Cardiac septum (tissue), 1 donor: ENCODE measurements at places on chromosomes 6 and 20.

DNA sequence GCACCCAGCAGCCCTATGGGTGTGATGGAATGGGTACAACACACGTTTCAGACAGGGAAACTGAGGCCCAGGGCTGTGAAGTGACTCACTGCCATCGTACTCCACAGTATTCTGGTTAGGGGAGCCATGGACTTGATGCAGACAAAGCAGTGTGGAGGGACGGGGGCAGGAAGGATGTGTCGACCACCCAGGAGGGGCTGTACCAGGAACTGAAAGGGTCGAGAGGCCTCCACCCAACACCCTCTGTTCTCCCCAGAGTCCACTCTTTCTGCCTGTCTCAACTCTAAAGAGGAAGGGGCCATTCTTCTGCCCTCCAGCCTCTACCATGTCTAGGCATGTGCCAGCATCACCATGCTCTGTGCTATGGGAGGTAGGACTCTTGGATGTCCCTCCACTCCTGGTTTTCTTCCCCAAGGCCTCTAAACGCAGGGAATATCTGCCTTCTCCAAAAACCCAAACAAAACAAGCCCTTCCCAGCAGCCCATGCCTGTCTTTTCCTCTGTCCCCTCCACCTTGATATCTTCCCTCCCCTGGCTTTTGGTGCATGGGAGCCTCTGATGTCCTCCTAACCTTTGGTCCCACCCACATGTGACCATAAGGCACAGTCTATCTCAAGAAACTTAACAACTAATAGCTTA is 7.4 kb downstream of the SLC22A1 start:
- peak; percentile 31 for DNase-seq

- no peak for DNase-seq
Measured at GRCh38 chr6:29626948-29627754, 5.8 kb downstream of the GABBR1 start.

GRCh38 chr6:137722749-137723272 is 144.2 kb upstream of the TNFAIP3 start:
- no peak for DNase-seq

GRCh38 chr6:146770275-146770964 is 171.6 kb downstream of the ADGB start:
- no peak for DNase-seq

- DNase-seq = no peak
Measured at GRCh38 chr6:122372647-122373046, 26.8 kb upstream of the HSF2 start.

- DNase-seq = peak; percentile 96
Measured at GRCh38 chr6:81752921-81753710, 635 bp upstream of the TENT5A start.

- no peak for DNase-seq
Measured at GRCh38 chr6:85192186-85192585, 257.7 kb upstream of the NT5E start.

- DNase-seq = no peak
Measured at GRCh38 chr6:107280791-107281190, 165.5 kb upstream of the BEND3 start.

- no peak for DNase-seq
Measured at GRCh38 chr6:169935348-169935718, 183.9 kb downstream of the ERMARD start.

DNA sequence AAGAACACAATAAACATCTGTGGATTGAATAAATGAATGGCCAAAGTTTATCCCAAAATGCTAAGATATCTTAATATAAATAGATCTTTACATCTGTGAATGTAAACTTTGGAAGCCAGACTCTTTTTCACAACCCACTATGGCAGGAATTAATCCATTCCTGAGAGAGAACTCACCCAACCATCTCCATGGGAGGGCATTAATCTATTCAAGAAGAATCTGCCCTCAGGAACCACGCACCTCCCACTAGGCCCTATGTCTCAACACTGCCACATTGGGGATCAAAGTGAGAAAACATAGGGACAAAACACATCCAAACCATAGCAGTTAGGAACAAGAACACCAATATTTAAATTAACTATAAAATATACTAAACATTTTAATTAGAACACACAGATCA is 3.4 kb downstream of the UBE3D start:
- DNase-seq = no peak

DNA sequence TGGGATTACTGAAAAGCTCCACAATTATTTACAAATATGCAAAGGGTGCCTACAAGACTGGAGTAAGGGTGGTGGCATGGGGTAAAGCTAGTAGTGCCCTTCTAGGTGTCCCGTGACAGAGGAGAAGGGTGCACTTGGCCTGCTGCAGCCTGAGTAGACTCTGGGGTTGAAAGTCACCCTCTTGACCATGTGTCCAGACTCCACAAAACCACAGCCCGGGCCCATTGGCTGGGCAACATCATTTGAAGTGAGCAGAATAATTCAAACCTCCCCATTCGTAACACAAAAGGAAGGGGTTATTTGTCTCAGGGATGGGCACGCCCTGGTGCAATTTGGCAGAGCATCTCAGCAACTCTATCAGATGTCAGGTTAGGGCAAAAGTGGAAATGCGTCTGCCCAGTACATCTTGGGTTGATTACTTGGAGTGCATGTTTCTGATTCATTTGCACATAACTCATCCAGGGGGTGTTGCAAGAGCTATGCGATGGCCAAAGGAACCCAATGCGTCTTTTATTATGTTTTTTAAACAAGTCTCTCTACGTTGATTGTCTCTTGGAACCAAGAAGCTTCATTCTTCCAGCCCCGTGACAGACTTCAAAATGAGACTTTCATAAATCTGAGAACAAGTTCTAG is 56.7 kb downstream of the ISM1 start:
- no peak for DNase-seq

DNA sequence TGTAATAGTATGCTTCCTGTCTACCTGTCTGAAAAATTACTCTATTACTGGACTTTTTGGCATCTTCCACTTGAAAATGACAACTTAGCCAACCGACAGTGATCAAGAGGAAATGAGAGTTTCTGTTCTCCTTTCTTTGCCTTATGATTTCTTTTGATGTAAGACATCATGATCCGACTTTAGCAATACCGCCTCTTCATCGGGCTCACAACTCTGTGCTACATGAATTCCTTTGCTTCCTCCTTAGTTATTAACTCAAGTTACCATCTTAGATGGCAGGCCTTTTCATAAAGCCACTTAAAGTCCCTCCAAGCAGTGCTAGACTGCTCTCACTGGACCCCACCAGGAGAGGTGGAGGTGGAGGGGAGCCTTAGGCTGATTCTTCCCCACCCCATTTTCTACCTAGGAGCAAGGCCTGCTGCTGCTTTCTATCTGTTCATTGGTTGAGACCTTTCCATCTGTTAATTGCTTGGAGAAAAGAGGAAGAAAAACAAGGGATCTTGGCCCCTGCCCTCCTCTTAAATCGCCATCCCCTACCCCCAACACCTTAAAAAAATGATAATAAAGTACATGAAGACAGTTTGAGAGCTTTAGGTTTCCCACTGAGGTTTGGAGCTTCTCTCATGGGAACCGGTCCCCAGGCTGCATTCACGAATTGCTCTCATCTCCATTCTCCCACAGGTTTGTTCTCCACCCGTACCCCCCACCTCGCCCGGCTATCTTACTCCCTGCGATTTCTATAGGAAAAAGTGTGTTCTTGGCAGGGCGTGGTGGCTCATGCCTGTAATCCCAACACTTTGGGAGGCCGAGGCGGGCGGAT is 21.6 kb upstream of the MCM3 start:
- DNase-seq = no peak

DNA sequence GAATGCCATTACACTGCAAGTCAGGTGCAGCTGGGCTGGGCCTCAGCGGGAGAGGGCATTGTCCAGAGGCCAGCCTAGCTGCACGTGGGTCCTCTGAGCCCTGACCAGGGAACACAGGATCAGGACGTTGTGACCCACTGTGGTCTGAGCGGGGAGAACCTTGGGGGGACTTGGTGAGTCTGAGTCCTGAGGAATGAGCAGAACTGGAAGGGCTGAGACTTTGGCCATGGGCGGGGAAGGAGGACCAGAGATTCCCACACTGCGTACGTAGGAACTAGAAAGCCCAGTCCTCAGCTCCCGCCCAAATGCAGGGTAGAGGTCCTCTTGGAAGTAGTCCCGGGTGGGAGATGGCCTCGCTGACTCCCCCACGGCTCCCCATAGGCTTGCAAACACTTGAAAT is 42.5 kb downstream of the GABRR2 start:
- no peak for DNase-seq

DNA sequence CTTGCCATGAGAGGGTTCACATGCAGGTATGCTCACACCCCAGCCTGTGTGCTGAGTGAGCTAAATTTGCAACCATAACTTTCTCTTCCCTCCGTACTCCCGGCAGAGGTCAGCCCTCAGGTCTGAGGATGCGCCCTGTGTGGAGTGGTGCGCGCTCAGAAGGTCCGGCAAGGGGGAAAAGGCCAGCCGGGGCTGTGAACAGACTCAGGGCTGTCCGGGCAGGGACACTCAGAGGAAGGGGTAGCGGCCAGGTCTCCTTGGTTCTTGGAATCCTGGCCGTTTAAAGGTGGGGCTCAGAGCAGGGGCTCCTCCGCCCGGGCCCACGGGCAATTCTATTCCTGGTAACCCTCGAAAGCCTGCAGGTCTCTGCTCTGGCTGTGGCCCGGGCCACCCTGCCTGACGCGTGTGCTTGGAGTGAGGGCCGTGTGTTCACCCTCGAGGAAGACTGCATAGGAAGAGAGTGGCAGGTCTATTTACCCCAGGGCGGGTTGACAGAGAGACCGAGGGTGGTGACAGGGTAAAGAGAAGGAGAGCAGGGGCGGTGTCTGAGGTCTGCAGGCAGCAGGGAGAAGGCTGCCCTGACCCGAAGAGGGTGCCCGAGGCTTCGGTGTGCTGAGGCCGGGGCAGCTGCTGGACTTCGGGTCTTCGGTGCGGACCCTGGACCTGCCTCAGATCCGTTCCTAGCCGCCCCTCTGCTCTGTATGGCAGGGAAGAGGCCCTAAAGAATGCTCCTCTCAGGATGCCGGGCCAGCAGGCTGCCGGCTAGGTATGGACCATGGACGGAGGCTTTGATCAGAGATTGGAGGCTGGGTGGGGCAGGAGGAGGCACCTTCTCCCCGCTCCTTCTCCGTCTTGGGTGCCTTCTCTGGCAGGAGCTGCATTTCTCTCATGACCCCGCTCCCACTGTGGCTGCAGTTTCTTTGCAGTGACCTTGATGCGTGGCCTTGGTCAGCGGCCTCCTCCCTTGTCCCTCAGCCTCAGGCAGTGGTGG is 131.1 kb upstream of the ARMC2 start:
- no peak for DNase-seq

DNA sequence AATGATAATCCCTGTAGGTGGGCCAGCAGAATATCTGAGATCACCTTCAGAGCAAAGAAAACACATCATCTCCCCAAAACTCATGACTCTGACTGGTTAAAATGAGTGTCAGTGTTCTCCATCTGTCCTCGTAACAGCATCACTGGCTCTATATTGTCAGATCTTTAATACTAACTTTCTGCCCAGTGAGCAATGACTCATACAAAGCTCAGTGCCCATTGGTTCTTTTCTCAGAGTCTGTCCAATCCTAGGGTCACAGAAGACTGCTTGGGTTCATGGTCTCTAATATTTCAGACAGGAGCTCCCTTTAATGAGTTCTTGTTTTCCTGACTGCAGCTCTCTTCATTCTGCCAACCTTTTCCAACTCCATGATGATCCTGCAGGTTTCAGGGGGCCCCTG is 36.4 kb downstream of the HLA-DPB1 start:
- no peak for DNase-seq

GRCh38 chr6:3526962-3527650 is 70.3 kb upstream of the SLC22A23 start:
- DNase-seq = no peak

- DNase-seq = no peak
Measured at GRCh38 chr6:41724228-41724580, 11.2 kb downstream of the TFEB start.

GRCh38 chr6:149045404-149045803 is 272.1 kb upstream of the TAB2 start:
- no peak for DNase-seq

GRCh38 chr20:703006-703405 is 27.4 kb upstream of the SCRT2 start:
- DNase-seq = no peak

GRCh38 chr6:149138699-149139294 is 178.7 kb upstream of the TAB2 start:
- no peak for DNase-seq

- DNase-seq = no peak
Measured at GRCh38 chr6:139051396-139052060, 23.0 kb downstream of the ABRACL start.

- no peak for DNase-seq
Measured at GRCh38 chr20:33267701-33268100, 15.3 kb upstream of the BPIFB1 start.

GRCh38 chr6:154261688-154262397 is 94.8 kb downstream of the IPCEF1 start:
- no peak for DNase-seq

- DNase-seq = no peak
Measured at GRCh38 chr6:6970851-6971250, 136.9 kb upstream of the RREB1 start.

- DNase-seq = no peak
Measured at GRCh38 chr6:149013586-149014344, 266.9 kb downstream of the UST start.

- DNase-seq = no peak
Measured at GRCh38 chr6:76174722-76175121, 102.3 kb upstream of the IMPG1 start.

DNA sequence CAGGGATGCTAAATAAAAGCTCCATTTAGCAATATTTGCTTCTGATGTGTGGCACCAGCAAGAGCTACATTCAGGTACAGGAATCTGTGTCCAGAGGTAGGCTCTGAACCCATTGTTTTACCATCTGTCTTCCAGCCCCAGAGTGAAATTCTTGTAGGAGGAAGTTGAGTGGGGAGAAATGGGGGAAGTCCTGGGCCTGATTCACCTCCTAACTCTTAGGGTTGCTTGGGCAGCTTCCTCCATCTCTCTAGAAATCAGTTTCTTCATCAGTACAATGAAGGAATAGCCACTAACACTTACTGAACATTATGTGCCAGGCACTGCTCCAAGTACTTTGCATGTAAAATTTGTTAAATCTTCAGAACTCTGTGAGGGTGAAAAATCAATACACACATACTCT is 35.1 kb upstream of the TSPYL1 start:
- DNase-seq = no peak

DNA sequence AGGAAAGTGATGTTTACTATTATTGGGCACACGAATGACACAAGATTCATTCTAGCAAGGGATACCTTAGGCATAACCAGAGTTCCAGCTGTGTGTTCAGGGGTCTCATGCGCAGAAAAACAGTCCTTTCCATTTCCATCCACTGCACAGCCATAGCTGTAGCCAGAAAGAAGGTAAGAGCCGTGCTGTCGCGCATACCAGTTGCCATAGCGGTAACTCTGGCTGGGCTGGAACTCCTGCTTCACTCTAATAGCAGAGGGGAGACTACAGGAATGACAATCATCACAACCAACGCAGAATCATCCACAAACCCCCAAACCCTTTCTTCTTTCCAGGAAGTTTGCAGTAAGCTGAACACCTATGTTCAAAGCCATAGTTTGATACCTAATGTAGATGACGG is 7.5 kb downstream of the C6orf52 start:
- no peak for DNase-seq

DNA sequence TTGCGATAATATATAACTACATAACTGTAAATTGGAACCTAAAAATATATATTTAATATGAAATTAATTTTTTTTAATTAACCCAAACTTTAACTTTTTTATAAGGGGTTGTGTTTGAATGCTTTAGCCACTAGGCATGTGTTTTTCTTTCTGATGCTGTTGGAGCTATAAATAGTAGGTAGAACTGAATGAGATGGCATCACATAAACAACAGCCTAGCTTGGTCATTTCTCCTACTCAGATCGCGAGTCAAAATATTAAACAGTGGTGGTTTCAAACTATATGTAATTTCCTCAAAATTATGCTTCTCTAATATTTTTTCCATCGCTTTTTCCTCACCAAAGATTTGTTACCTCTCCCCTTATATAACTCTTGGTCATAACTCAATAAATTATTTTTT is 243.2 kb downstream of the ARID1B start:
- no peak for DNase-seq
